ENCODE measurements at places on chromosomes 2 and 18.

- DNase-seq: no peak
These were observed 30.9 kb downstream of the TMEM182 start for GRCh38 chr2:102792568-102793208.

- DNase-seq: no peak
These were observed 57.4 kb upstream of the LRRTM1 start for GRCh38 chr2:80361904-80362303.

GRCh38 chr2:58842501-58843155 lies 601.5 kb upstream of the FANCL start:
- no peak for DNase-seq

DNA sequence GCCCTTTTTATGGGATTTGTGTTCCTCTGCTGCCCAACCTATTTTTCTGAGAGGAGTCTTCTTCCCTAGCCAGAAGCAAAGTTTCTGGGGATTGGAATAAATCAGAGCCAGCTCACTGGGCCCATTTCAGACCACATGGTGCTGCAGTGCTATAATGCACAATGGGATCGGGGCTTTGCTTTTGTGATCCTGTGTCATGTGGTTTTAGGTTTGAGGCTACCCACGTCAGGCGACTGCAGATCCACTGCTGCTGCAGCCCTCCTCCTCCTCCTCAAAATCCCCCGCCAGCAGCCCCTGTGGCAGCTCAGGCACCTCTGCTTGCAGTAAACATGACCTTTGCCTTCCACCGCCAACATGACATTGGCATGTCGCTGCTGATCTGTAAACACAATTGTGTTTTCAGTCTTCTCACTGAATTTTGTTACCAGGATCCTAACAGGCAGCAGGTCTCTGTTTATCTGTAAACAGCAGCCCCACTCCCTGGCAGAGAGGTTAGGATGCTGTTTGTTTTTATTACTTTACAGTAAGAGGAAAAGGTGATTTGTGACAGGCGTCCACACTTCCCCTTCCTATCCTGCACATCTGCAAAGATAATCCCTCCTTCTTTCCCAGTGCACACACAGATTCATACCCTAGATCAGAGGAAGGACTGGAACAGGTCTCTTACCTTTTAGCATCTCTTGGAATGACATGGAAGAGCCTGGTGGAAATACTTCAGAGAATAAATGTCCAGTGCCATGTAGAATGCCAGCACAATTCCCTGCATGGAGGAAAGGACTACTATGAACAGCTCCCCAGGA lies 130.8 kb downstream of the FOXI3 start:
- DNase-seq: no peak

DNA sequence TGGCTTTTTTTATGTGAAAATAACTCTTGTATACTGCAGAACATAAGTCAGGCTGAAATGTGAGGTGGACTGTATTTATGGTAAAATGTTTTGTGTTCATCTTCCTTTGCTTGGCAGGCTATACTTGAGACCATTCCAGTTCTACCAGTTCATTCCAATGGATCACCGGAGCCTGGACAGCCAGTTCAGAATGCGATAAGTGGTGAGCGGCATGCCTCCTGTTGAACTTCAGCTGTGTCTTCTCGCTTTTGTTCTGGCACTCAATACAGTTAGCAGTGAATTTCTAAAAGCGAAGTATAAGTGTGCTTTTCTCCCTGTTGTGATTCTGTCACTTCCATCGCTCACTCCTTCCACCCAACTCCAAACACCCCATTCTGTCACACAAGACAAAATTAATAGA lies 138.5 kb downstream of the ARHGAP28 start:
- no peak for DNase-seq

DNA sequence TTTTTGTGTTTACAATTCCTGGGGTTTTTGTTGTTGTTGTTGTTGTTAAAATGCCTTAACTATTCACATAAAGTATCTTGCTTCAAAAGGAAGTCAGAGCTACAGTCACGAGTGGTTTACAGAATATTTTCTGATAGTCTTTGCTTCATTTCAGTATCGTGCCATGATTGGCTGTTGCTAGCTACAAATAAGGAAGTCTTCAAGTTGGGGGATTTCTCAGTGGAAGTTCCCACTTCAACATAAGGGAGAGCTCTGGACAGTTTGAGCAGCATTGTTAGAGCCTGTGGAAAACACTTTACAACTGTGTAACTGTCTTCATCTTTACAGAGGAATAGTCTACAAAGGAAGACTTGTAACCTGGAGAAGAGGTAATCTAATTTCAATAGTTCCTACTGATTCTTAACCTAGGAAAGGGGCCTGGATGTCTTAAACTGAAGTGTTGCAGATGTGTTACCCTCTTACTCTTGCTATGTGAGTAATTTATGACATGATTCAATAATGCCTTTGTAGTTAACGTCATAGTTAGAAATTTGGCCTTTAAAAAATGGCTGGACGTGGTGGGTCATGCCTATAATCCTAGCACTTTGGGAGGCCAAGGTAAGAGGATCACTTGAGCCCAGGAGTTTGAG lies 23.4 kb upstream of the TANK start:
- DNase-seq: peak; percentile 26

GRCh38 chr2:99643787-99644418 lies 154.1 kb upstream of the REV1 start:
- DNase-seq: no peak

GRCh38 chr2:233338046-233338445 lies 16.2 kb upstream of the DGKD start:
- no peak for DNase-seq

DNA sequence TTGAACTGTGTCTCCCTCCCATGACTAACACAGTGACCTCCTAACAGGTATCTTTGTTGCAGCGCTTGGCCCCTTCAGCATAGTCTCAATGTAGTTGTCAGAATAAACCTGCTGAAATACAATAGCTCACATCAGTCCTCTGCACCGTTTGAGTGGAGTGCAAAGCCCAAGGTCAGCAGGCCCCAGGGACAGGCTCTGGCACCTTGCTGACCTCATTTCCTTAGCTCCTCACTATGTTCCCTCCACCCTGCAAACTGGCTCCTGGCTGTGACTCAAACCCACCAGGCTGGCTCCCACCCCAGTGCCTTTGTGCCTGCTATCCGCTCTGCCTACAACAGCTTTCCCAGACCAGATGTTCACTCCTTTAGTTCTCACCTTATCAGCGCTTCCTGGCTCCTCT lies 146.7 kb downstream of the LRATD1 start:
- no peak for DNase-seq

GRCh38 chr2:37984589-37984988 lies 59.5 kb downstream of the RMDN2 start:
- no peak for DNase-seq

DNA sequence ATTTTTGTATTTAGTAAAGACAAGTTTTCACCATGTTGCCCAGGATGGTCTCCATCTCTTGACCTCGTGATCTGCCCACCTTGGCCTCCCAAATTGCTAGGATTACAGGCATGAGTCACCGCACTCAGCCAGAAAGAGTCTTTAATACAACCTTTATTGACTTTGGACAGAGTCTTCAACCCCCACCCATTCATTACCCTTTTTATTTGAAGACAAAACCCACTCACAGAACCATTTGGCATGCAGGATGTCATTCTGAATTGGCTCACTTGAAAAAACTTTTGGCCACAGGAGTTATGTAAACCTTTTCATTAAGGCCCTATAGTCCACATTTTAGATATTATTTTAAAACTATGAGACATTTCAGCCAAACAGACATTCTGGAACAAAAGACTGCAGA lies 217.9 kb upstream of the RND3 start:
- DNase-seq: no peak

GRCh38 chr2:111192776-111193368 lies 72.2 kb downstream of the BCL2L11 start:
- no peak for DNase-seq

- no peak for DNase-seq
These were observed 105.5 kb downstream of the NRP2 start for GRCh38 chr2:205787761-205788160.

DNA sequence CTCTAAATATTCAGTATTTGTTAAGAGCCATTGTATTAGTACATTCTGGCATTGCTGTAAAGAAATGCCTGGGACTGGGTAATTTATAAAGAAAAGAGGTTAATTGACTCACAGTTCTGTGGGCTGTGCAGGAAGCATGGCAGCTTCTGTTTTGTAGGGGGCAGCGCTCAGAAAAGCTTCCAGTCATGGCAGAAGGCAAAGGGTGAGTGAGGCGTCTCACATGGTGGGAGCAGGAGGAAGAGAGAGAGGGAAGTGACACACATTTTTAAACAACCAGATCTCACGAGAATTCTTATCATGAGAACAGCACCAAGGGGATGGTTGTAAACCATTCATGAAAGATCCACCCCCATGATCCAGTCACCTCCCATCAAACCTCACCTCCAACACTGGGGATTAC lies 13.8 kb upstream of the CCDC102B start:
- no peak for DNase-seq

DNA sequence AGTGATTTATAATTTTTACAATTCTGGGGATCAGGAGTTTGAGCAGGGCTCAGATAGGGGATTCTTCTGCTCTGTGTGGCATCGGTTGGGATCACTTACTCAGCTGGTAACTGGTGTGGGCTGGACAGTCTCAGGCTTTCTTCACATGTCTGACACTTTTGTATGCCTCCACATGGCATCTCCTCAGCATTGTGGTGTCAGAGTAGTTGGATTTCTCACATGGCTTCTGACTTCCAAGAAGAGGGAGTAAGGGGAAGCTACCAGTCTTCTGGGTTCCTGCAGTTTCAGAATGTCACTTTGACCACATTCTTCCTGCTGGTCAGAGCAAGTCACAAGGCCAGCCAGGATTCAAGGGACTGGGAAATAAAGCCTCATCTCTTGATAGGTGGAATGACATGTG lies 55.6 kb downstream of the NCOA1 start:
- DNase-seq: no peak

DNA sequence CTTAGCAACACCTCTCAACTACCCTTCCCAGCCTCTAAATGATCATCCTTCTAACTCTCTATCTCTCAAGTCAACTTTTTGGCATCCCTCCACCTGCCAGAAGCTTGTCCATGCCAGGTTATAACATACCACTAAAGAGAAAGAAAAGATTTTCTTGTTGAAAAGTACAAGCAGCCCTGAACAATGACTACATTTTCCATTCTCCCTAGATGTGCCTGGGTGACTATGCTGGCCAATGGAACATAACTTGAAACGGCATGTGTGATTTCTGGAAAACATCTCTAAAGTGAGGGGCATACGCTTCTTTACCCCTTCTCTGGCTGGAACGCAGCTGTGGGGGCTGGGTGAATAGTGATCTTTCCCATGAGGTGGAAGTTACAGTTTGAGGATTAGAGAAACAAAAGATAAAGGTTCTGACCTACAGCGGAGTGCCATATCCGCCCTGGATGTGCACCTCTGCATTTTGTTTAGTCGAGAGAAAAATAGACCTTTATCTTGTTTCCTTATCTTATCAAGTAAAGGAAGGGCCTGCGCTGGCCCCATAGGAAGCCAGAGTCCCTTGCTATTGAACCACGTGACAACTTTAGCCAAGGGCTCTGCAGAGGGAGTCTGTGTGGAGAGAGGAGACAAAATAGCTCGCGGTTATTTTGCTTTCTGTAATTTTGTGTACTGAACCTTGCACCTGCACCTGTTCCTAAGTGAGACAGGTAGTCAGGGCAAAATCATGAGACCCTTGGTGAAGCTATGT lies 436.8 kb downstream of the TGIF1 start:
- no peak for DNase-seq

DNA sequence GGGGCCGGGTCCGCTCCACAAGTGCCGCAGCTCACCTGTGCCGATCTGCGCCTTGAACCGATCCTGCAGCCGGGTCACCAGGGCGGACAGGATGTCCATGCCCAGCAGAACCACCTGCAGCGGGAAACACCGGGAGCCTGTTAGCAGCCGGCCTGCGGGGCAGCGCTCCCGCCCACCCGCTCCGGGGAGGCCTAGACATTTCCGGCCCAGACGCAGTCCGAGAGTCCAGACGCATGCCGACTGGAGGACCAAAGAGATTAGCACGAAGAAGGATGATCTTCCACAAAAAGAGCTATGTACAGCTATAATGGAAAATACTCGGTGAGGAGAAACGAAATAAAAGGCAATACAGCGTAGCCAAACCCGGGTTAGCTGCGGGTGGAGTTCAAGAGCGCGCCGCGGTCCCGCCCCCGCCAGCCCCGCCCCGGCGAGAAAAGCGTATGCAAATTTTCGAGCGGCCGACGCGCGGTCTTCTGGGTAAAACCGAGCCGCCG lies 421 bp upstream of the RNU4ATAC start:
- peak; percentile 86 for DNase-seq

GRCh38 chr2:105590780-105591660 lies 153.7 kb upstream of the NCK2 start:
- no peak for DNase-seq

DNA sequence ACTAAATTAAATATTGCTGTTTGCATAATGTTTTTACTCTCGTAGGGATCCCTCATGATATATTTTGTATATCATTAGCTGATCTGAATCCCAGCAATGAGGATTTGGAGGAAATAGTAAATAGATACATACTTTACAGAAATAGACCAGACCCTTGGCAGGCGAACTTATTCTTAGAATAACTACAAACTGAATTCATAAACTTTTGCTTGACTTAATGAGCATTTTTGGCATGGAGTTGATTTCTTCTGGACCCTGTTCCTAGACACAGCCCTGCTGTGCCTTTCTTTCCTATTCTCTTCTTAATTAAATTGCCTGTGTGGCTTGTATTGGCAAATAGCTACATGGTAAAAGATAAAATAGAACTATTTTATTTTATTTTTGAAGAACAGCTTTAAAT lies 145.9 kb downstream of the GREB1L start:
- no peak for DNase-seq

DNA sequence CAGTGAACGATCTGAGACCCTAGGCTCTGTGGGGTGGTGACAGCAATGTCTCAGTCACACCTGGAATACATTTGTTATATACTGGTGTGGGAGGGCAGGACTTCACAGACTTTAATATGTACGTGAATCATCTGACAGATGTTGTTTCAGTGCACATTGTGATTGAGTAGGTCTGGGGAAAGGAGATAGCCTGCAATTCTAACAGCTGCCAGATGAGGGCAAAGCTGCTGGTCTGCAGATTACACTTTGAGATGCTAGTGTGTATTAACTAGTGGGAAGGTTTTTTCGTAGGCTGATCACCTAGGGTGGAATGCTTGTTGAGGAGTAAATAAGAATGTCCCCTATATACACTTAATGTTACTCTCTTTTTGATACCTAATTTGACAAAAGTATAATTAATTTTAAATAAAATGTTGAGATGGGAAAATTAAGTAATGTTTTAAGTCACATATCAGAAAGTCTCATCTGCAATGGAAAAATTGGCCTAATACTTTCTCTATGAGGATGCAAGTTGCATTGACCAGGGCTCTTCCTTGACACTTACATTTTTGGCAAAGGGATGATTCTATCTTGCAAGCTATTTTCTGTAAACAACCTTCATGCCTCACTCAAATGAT lies 496.9 kb upstream of the HNMT start:
- no peak for DNase-seq
